ENCODE measurements at places on chromosomes 2 and 18. TPM values are rescaled to one million over a fixed set of nuclear protein-coding genes. Genes with fewer than 3 reads are reported as not detected.
A peak's percentile ranks its signal among the peaks of the same experiment; 100 is the strongest.

FN1 gene
- 1,847 TPM for total RNA-seq

MTX2 gene
- total RNA-seq: 96.1 TPM

HK2 gene
- total RNA-seq: 24.4 TPM

SPDYA gene
- 0.75 TPM for total RNA-seq

ABHD3 gene
- total RNA-seq: 32.1 TPM

DNAJC27 gene
- 3.1 TPM for total RNA-seq

MYO3B gene
- total RNA-seq: not detected

HOXD12 gene
- total RNA-seq: not detected

CNGA3 gene
- total RNA-seq: not detected

VAMP8 gene
- 97.0 TPM for total RNA-seq

PHOSPHO2 gene
- total RNA-seq: 11.4 TPM

SNED1 gene
- 0.15 TPM for total RNA-seq

UBE2E3 gene
- total RNA-seq: 45.7 TPM

- H3K4me1 ChIP-seq: no peaks in the 10 kb centered on the region
- no peak overlapping the region for H3K4me3 ChIP-seq
- H3K27ac ChIP-seq: no peak overlapping the region
- H3K36me3 ChIP-seq: no peaks in the 10 kb centered on the region
These were observed 48.8 kb downstream of the CABYR start for GRCh38 chr18:24187689-24188088.

GRCh38 chr2:172198361-172198760 is 95.7 kb upstream of the DLX2 start:
- no peak for DNase-seq
- H3K36me3 ChIP-seq: no peaks in the 10 kb centered on the region
- H3K27me3 ChIP-seq: 0 out of 3 replicates have a peak, but pooled peaks cover 4% of the 10 kb centered on the region
- H3K27ac ChIP-seq: no peak overlapping the region
- H3K4me1 ChIP-seq: no peaks in the 10 kb centered on the region

- H3K4me1 ChIP-seq: no peaks in the 10 kb centered on the region
- H3K36me3 ChIP-seq: peaks cover 46% of the 10 kb centered on the region
- H3K27me3 ChIP-seq: no peaks in the 10 kb centered on the region
- H3K4me3 ChIP-seq: no peak overlapping the region
- H3K27ac ChIP-seq: no peak overlapping the region
- DNase-seq: no peak
These were observed 12.7 kb downstream of the TMEM237 start for GRCh38 chr2:201630577-201630976.

DNA sequence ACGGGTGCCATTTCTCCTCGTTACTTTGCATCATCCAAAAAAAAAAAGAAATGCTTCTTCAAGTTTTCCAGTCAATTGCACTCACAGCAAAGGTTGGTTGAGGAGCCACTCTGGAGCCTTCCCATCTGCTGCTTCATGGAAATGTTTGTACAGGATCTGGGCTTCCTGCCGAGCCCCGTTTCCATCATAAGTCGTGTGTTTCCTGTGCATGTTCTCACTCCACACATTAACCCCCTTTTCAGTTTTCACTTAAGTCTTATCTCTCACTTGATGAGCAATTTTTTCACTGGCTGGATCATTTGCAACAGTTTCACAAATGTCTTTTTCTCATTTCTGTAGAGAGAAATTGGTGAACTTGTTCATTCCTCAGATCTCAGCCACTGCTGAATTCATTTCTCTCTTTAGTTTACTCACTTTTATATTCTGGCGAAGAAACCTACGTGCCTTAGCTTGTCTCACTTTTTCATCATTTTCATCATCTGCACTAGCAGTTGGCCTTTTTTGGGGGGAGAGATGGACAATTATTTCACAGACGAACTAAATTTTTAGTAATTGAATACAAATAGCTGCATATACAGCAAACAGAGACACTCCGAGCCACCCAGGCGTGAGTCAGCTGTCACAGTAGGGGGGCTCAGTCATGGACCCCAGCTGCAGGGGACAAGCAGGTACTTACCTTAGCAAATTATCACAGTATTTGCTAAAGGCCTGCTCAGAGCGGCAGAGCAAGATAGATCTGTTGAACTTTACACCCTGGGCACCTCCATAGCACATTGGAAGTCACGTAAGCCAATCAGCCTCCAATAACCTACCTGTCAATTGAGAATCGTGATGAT is 750.8 kb upstream of the ID2 start:
- H3K27ac ChIP-seq: no peak overlapping the region
- H3K4me3 ChIP-seq: no peak overlapping the region
- H3K27me3 ChIP-seq: no peaks in the 10 kb centered on the region
- no peaks in the 10 kb centered on the region for H3K4me1 ChIP-seq

- DNase-seq: no peak
- H3K4me3 ChIP-seq: no peak overlapping the region
- no peaks in the 10 kb centered on the region for H3K27me3 ChIP-seq
- peaks cover 7% of the 10 kb centered on the region for H3K36me3 ChIP-seq
These were observed 154.9 kb downstream of the MGAT5 start for GRCh38 chr2:134408791-134409190.

DNA sequence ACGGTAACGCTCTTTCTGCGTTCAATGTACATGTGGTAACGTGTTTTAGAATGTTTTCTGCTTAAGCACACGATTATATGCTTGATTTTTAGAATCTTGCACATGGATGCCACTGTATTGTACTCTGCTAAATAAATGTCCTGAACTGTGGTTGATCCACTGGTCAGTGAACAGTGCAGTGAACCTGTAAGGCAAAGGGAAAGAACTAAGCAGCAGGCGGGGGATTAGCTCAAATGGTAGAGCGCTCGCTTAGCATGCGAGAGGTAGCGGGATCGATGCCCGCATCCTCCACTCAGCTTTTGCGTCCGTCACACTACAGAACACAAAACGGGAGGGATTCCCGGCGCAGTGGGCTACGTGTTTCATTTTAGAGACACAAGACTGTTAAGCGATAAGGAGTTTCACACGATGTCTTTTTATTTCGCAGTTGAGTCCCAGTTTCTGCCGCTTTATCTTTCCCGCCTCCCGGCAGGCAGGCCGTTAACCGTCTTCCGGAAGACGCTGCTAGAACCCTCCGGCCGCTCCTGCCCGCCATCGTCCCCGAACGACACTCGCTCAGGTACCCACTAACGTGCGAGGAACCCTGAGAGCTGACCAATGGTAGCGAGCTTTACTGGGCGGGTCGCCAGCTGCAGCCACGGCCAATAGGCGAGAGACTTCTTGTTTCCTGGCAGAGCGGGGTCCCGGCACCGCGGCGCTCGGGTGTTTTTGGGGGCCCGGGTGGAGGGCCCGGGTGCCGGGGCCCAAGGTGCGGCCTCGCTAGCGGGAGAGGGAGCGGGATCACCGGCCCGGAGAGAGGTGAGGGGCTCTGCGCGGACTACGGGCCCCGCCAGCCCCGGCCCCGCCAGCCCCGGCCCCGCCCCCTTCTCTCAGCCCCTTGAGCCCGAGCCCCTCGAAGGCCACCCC is at the start of gene AGBL5:
Gene AGBL5 (plus strand): TSS at position 673 of the 906 bp plus-strand sequence. CDS start 1,291 bp downstream, outside the sequence.
- H3K4me3 ChIP-seq: peak within 1 kb of the TSS; percentile 86
- H3K27ac ChIP-seq: peak within 1 kb of the TSS; percentile 81
- peak; percentile 94 for DNase-seq
- peaks cover 24% of the 10 kb centered on the region for H3K4me1 ChIP-seq
- no peaks in the 10 kb centered on the region for H3K27me3 ChIP-seq

GRCh38 chr2:30486655-30487054 is 39.6 kb downstream of the LCLAT1 start:
- H3K27me3 ChIP-seq: no peaks in the 10 kb centered on the region
- no peaks in the 10 kb centered on the region for H3K36me3 ChIP-seq
- no peak for DNase-seq
- H3K4me3 ChIP-seq: no peak overlapping the region
- H3K27ac ChIP-seq: no peak overlapping the region

GRCh38 chr2:83565181-83565580 is 893.9 kb downstream of the SUCLG1 start:
- H3K27me3 ChIP-seq: no peaks in the 10 kb centered on the region
- H3K27ac ChIP-seq: no peak overlapping the region
- no peaks in the 10 kb centered on the region for H3K36me3 ChIP-seq
- no peak for DNase-seq

GRCh38 chr2:33383855-33384598 is 92.4 kb upstream of the RASGRP3 start:
- peaks cover 1% of the 10 kb centered on the region for H3K27me3 ChIP-seq
- no peaks in the 10 kb centered on the region for H3K4me1 ChIP-seq
- H3K27ac ChIP-seq: no peak overlapping the region

DNA sequence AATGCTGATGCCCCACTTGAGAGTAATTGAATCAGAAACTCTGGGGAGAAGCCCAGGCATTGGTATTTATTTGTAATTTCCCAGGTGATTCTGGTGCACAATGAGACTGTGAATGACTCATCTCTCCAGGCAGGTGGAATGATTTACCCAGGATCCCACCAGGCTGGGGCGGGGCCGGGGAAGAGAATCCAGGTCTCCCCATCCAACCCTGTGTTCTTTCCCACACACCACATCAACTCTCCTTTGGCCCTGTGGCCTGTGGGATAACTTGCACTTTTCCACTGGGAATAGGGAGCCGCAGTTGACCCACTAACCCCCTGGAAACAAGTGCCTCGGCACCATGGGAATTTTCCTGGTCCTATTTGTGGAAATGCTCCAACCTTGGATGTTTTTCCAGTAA is 409.8 kb downstream of the ZNF521 start:
- DNase-seq: no peak
- H3K27me3 ChIP-seq: no peaks in the 10 kb centered on the region
- no peaks in the 10 kb centered on the region for H3K36me3 ChIP-seq
- H3K4me3 ChIP-seq: no peak overlapping the region

- H3K4me3 ChIP-seq: no peak overlapping the region
- peaks cover 8% of the 10 kb centered on the region for H3K4me1 ChIP-seq
- no peak for DNase-seq
- H3K27me3 ChIP-seq: no peaks in the 10 kb centered on the region
- H3K27ac ChIP-seq: no peak overlapping the region
These were observed 111.7 kb downstream of the BABAM2 start for GRCh38 chr2:28002181-28002580.

GRCh38 chr18:67514901-67515540 is 1.5 kb downstream of the DSEL start:
- no peak overlapping the region for H3K4me3 ChIP-seq
- no peak for DNase-seq
- H3K27ac ChIP-seq: no peak overlapping the region
- peaks cover 7% of the 10 kb centered on the region for H3K4me1 ChIP-seq

GRCh38 chr2:47867205-47867604 is 39.1 kb downstream of the FBXO11 start:
- no peaks in the 10 kb centered on the region for H3K27me3 ChIP-seq
- peaks cover 20% of the 10 kb centered on the region for H3K36me3 ChIP-seq
- H3K27ac ChIP-seq: no peak overlapping the region
- no peak overlapping the region for H3K4me3 ChIP-seq
- DNase-seq: no peak
- peaks cover 15% of the 10 kb centered on the region for H3K4me1 ChIP-seq

- no peak for DNase-seq
- H3K4me1 ChIP-seq: peaks cover 59% of the 10 kb centered on the region
- no peak overlapping the region for H3K4me3 ChIP-seq
These were observed 14.6 kb upstream of the HNRNPLL start for GRCh38 chr2:38617301-38617700.

DNA sequence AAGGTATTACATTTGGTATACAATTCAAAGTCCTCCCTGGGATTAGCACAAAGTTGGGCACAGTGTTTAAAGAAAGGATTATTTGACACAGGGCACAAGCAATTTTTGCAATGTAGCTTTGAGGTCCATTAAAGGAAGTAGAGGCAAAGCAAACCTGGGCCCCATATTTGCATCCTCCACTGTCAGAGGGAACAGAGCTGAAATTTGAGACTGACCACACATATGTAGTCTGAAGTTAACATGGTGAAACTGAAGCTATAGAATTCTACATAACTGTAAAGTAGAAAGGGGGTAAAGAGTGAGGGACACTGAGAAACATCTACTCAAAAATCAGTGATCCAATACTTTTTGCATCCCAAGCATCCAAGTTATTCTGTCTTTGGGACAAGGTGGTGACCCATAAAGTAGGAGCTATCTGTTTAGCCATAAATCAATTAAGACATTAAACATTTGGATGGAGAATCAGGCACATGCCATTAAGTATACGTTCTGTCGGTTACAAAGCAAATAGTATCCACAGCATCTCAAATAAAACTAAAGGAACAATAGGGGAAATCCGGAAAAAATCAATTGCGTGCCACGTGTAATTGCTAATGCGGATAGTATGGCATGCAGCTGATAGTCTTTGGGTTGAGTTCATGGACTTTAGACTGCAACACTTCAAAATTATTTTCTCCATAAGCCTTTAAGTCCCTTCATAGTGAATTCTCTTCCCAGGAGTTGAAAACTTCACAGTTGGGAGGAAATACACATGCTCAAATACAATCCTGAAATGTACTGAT is 72.6 kb downstream of the PLEKHM3 start:
- H3K4me3 ChIP-seq: no peak overlapping the region
- H3K27ac ChIP-seq: no peak overlapping the region
- no peaks in the 10 kb centered on the region for H3K27me3 ChIP-seq
- DNase-seq: no peak
- H3K36me3 ChIP-seq: no peaks in the 10 kb centered on the region

- H3K27me3 ChIP-seq: peaks cover 26% of the 10 kb centered on the region
- no peak overlapping the region for H3K27ac ChIP-seq
- no peaks in the 10 kb centered on the region for H3K36me3 ChIP-seq
- H3K4me1 ChIP-seq: peaks cover 11% of the 10 kb centered on the region
- no peak overlapping the region for H3K4me3 ChIP-seq
These were observed 37.5 kb upstream of the SIX2 start for GRCh38 chr2:45046786-45047185.

- H3K4me1 ChIP-seq: peaks cover 56% of the 10 kb centered on the region
- peak; percentile 64 for DNase-seq
- peak overlapping the region; percentile 90 for H3K27ac ChIP-seq
- H3K36me3 ChIP-seq: no peaks in the 10 kb centered on the region
- H3K27me3 ChIP-seq: no peaks in the 10 kb centered on the region
These were observed 15.5 kb downstream of the WDFY1 start for GRCh38 chr2:223929571-223930102.

- no peaks in the 10 kb centered on the region for H3K36me3 ChIP-seq
- no peaks in the 10 kb centered on the region for H3K27me3 ChIP-seq
- no peak for DNase-seq
- H3K4me3 ChIP-seq: no peak overlapping the region
- H3K4me1 ChIP-seq: peaks cover 96% of the 10 kb centered on the region
These were observed 89.7 kb upstream of the SH3BP4 start for GRCh38 chr2:234861841-234862735.

- H3K4me3 ChIP-seq: no peak overlapping the region
- H3K27me3 ChIP-seq: peaks cover 5% of the 10 kb centered on the region
- no peaks in the 10 kb centered on the region for H3K36me3 ChIP-seq
- no peak overlapping the region for H3K27ac ChIP-seq
These were observed 38.7 kb downstream of the MCFD2 start for GRCh38 chr2:46876741-46877384.

DNA sequence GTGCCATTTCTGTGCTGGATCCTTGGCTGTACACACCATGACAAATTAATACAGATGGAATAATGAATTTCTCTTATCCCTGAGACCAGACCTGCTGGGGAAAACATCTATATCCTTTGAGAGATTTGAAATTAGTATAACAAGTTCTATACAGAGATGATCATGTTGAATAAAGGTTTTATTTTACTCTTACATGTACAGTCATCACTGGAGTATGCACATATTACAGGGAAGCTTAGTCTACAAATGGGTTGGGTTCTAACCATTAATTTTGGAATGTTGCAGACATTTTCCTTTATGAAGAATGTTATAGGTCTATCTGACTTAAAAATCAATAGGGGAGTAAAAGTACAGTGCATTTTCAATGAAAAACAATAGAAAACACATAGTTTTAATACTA is 29.9 kb upstream of the MMADHC start:
- no peaks in the 10 kb centered on the region for H3K4me1 ChIP-seq
- no peaks in the 10 kb centered on the region for H3K36me3 ChIP-seq
- no peak for DNase-seq
- H3K27me3 ChIP-seq: no peaks in the 10 kb centered on the region
- H3K4me3 ChIP-seq: no peak overlapping the region
- no peak overlapping the region for H3K27ac ChIP-seq

- H3K27me3 ChIP-seq: no peaks in the 10 kb centered on the region
- DNase-seq: no peak
- no peak overlapping the region for H3K4me3 ChIP-seq
- H3K27ac ChIP-seq: no peak overlapping the region
These were observed 56.6 kb downstream of the RPL37A start for GRCh38 chr2:216555274-216555673.

Data from HepG2 (cell line).